Stimulated activated CD8-positive, alpha-beta memory T cell treated with anti-CD3 and anti-CD28 coated beads, Interleukin-4, amount 100 ng/mL, for 4 hours (primary cell): ENCODE measurements at places on chromosomes 11 and 22.

DNA sequence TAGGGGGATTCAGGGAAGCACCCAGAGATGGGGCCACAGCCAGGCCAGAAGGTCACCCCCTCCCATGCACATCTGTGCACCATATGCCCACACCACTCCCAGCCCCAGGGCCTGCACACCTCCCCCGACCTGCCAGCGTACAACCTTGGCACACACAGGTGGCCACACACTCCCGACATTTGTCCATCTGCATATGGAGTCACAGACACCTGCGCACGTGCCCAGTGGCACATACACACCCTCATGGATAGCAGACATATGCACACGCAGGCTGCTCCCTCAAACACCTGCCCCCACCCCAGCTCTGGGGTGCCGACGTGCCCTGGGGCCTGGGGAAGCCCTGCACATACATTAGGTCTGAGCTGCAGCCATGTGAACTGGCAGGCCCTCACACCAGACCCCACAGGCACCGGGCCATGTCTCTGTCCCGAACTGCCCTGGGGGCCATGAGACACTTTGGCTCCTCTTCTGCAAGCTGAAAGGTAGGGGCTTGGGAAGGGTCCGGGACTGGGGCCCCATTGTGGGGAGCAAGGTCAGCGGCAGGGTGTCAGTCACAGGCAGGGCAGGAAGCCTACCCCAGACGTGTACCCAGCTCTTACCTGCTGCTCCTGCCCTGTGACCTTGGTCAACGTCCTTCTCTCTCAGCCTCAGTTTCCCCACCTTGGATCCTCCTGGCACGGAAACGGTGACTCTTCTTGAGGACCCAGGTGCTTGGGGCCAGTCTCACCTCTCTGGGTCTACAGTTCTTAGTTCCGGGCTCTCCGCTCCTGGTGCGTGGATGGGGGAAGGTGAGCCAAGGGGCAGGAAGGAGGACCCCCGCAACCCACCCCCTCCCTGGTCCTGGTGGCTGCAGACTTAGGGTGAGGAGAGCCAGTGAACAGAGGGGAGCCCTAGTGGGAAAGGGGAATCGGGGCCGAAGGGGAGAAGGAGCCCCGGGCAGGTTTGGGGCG lies 579 bp upstream of the CABP7 start:
- DNase-seq, result no peak

- DNase-seq, result no peak
Observed at GRCh38 chr11:86571273-86571948, 101.0 kb downstream of the ME3 start.

DNA sequence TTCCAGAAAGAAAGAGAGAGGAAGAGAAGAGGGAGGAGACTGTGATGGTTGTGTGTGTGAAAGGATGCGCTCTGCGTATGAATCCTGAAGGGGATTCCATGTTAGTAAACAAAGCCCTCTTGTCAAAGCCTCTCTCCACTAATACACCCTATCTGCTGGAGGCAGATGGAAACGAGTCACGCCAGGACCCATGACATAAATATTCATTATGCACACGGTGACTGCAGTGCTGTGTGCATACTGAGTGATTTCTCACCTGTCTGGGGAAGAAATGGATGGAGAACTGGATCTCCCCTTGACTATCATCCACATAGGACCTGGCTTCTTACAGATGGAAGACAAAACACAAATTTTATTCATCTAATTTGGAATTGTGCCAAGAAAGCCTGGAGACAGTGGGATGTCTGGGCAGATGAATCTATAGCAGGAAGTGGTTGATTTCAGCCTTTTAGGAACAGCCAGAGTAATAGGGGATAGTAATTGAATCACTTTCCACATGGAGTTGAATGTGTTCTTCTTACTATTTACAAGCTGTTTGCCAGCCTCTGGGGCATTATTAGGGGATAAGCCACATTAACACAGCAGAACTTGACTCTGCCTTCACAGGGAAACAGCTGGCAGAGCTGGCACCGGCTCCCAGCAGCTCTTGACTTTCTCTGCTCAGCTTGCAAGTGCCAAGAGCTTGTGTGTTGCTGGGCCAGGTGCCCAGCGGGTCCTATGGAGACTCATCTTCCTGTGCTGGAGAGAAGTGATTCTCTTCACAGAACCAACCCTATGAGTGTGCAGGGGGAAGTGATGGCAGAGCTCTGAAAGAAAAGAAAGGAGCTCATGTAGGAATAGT lies 9.0 kb downstream of the MTNR1B start:
- no peak for DNase-seq

GRCh38 chr11:116112087-116112935 lies 608.1 kb upstream of the CADM1 start:
- DNase-seq, result no peak

DNA sequence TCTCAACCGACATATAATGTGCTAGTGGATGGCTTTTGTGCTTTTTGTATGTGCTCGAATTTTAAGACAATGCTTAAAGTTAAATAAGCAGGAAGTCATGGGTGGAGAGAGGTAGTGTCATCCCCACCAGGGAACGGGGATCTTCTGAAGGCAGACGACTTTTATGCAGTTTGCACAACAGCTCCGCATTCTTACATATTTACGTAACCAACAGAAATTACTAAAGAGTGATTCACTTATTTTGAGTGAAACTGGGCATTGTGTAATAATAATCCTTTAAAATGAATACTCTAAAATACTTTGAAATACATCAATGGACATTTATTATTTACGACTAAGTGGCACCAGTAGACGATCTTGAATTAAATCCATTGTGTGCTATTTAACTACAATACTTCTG lies 305.1 kb downstream of the CNTN5 start:
- no peak for DNase-seq

DNA sequence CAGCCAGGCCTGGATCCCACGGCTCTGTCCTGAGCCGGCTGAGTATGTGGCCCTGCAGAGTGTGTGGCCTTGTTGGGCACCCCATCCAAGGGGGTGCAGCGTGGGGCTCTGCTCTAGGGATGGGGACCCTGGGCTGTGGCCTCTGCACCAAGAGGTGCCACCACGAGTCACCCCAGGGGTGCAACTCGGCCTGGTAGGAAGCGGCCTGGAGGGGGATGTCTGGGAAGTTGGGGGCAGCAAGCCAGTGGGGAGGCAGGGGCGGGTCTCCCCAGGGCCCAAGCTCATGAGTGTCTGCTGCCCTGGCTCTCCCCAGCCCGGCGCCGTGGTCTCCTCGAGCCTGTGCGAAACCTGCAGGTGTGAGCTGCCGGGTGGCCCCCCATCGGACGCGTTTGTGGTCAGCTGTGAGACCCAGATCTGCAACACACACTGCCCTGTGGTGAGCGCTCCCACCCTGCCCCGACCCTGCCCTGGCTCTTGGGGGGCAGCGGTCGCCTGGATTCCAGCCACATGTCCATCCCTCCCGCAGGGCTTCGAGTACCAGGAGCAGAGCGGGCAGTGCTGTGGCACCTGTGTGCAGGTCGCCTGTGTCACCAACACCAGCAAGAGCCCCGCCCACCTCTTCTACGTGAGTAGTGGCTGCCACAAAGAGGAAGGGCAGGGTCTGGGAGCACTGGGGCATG lies 24.2 kb upstream of the MUC5B start:
- DNase-seq, result no peak

DNA sequence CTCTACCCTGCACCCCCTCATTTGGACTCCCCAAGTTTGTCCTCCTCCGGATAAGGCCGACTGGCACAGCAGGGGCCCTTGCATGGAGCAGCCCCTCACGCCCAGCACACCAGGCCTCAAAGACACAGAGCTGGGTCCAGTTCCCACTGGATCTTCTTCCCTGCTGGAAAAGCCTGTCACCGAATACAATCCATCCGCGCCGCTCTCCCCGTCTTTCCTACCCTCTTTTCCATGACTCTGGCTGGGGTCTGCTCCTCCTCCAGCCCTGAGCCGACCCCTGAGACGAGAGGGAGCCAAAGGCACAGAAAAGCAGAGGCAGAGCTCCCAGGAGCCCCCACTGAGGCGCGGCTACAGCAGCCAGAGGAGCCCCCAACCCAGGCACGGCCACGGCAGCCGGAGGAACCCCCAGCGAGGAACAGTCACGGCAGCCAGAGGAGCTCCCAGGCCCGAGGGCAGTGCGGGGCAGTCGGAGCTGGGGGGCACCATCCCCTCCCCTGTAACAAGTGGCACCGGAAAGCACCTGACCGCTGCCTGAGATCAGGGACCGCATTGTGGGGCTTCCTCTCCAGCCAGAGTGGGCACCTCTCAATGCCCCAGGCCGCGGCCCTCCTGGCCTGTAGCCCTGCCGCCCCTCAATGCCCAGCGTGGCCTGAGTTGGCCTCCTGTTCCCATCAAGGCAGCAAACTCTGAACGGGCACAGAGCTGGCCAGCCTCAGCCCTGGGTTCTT lies 12.0 kb downstream of the ALG12 start:
- DNase-seq, result no peak

DNA sequence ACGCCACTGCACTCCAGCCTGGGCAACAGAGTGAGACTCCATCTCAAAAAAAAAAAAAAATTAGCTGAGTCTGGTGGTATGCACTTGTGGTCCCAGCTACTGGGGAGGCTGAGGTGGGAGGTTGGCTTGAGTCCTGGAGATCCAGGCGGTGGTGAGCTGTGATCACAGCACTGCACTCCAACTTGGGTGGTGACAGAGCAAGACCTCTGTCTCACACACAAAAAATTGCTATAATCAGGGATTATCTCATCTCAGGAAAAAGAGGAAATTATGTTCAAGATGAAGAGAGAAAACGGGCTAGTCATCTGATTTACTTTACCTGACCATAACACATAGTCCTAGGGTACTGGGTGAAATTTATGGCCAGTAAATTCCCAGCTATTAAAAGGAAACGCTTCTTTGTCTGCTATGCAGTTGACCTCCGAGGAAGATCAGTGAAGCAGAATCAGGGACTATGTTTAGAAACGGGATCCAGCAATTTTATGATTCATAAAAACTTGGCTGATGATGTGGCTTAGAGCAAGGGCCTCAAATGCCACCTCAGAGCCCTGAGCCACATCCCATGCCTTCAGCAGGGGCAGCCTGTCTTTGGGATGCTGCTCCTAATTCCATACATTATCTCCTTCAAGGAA lies 386.2 kb downstream of the NTM start:
- DNase-seq, result no peak

DNA sequence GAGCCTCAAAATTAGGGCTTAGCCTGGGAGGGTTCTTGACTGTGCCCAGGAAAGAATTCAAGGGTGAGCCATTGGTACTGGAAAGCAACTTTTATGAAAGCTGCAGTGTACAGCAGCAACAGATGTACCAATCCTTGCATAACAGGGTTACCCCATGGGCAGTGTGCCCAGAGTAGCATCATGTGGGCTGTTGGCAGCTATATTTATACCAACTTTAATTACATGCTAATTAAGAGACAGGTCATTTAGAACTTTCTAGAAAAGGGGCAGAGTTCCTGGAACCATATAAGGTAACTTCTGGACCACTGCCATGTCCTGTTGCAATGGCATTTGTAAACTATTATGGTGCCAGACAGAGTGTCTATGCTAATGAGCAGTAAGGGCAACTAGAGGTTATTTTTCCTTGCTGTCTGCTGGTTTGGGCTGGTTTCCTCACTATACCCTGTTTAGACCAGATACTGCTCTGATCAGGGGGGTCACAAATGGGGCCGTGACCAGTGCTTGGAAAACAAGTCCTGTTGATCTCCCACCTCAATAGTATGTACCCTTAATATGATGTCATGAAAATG lies 1120.5 kb upstream of the RAG2 start:
- DNase-seq, result no peak

DNA sequence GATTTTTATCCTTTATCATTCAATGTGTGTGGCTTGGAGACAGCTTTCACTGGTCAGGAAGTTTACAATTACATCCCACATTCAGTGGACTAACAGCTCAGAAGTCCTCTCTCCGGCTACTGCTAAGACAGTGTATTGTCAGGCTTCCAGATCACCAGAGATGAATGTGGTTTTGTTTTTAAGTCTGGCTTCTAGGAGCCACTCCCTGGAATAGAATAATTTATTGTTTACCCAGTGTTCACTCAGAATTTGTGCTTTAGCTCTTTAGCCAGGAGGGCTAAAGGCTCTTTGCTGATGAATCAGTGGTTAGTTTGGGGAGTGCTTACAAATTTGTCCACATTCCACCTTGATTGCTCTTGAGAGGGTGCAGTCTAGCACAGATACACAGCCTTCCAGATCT lies 26.5 kb downstream of the TRIM77 start:
- DNase-seq, result no peak

DNA sequence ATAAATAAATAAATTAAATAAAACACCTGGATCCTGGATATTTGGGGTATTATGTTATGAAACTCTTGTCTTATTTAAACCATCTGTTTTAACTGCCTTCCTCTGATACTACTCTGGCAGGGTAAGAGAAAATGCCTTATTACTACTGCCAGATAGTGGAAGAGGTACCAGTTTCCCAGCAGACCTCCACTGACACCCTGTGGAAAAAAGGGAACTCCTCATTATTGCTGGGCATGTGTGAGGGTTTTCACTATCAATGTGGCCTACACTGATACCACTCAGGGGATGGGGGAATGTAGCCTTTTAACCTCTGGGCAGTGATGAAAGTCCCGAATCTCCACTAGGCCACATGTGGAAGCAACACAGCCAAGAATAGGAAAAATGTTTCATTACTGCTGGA lies 121.0 kb downstream of the LUZP2 start:
- DNase-seq, result no peak

GRCh38 chr22:37386441-37386840 lies 40.8 kb downstream of the ELFN2 start:
- no peak for DNase-seq

- no peak for DNase-seq
Observed at GRCh38 chr22:36326178-36327161, 61.3 kb downstream of the MYH9 start.

- DNase-seq, result no peak
Observed at GRCh38 chr22:21768435-21768834, 32.8 kb upstream of the YPEL1 start.

- no peak for DNase-seq
Observed at GRCh38 chr11:128187377-128187776, 400.0 kb downstream of the ETS1 start.

DNA sequence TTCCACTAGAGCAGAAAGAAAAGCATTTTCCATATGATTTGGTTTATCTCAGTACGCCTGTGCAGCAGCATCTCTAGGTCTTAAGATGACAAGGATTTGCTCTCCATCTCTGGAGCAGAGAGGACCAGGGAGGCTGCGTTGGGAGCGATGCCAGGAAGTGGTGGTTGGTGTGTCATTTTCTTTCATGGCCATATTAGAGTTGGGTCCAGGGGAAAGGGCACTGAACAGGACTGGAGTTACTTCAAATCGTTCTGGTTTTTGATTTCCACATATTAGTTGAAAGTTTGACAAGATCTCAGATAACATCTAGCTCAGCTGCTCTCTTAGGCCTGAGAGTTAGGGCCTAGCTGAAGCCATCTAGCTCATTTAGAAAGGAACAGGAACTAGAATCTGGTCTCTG lies 157.7 kb downstream of the ADAMTS15 start:
- no peak for DNase-seq
